ENCODE measurements at places on chromosomes 2 and 18.
A peak's percentile ranks its signal among the peaks of the same experiment; 100 is the strongest.

GRCh38 chr2:179581605-179582004 is 279.8 kb downstream of the ZNF385B start:
- DNase-seq, result peak; percentile 1

- DNase-seq, result no peak
Observed at GRCh38 chr18:8174771-8175170, 434.5 kb upstream of the RAB12 start.

- DNase-seq, result no peak
Observed at GRCh38 chr2:31812051-31812798, 198.6 kb downstream of the MEMO1 start.

DNA sequence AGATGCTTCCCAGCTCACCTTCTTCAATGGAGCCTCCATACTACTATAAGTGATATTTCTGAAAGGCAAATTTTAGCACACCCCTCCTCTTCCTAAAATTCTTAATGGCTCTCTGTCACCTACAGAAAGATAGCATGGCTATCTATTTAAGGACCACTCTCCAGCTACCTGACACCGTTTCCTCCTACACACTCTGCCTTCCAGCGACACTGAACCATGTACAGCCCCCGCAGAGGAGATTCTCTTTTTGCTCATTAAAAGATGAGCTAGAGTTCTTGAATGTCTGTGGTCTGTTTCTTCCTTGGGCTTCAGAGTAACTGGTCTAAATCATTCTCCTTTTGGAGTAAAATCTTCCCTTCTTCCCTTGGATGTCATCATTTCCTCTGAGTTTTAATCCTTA is 38.4 kb upstream of the GAREM1 start:
- no peak for DNase-seq

GRCh38 chr2:5412001-5412400 is 280.2 kb upstream of the SOX11 start:
- no peak for DNase-seq

DNA sequence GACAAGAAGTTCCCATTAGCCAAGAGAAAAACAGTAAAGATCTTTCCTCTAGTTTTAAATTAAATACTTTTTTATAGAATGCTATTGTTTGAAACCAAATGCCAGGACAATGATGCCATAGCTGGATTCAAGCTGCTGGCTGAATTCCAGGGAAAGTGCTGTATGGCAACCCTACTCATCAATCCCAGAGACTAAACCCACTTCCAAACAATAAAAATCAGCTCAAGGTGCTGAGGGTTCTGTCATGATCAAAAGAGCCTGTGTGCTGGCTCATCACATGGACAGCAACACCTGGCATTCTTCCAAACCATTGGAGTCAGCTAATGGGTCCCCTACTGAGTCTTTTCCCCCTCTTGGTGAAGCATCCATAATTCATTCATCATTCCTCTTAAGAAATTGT is 53.7 kb upstream of the PARD3B start:
- no peak for DNase-seq

DNA sequence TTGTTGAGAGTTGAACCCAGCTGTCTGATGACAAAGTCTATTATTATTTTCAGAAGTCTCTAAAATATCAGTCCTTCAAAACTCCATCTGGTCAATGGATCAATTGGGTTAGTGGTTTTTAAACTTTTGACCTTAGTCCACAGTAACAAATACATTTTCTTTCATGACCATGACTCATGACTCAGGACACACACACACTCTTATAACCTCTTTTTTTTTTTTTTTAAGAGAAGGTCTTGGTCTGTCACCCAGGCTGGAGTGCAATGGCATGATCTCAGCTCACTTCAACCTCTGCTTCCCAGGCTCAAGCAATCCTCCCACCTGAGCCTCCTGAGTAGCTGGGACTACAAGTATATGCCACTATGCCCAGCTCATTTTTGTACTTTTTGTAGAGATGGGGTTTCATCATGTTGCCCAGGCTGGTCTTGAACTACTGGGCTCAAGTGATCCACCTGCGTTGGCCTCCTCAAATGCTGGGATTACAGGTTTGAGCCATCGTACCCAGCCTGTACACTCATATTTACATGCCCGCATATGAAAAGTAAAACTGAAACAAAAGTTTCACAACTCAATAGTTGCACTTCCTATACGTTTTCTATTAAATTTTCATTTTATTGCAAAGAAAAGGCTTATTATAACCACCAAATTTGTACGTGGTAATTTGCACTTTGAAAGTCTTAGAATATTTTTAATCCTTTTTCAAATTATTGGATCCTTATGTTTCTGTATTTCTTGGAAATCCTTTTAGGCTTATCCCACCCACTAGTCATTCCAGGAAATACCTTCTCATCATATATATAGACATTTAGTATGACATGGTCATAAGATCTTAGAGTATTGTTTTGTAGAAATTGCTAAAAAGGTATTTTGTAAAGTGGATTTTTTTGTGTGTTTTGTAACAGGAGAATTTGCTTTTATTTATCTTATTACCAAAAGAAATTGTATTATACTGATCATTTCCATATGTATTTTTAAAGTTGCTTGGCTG is 199.0 kb downstream of the LPIN1 start:
- no peak for DNase-seq

GRCh38 chr18:31267823-31268481 is 50.0 kb upstream of the DSG1 start:
- DNase-seq, result no peak

DNA sequence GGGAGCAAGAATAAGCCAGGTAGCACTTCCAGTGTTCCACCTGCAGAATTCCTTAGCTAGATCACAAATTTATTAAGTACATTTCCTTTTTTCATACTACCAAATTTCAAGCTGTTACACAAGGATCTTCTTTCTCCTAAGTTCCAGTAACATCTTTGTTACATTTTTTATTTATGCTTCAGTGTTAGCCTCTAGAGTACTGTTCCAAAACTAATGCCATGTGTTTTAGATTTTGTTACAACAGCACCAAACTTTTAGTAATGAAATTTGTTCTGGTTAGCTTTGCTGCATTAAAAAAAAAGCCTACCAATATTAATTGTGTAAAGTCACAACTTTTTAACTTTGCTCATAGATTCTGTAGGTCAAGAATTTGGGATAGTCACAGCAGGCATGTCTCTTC is 161.1 kb downstream of the CAMKMT start:
- DNase-seq, result no peak

DNA sequence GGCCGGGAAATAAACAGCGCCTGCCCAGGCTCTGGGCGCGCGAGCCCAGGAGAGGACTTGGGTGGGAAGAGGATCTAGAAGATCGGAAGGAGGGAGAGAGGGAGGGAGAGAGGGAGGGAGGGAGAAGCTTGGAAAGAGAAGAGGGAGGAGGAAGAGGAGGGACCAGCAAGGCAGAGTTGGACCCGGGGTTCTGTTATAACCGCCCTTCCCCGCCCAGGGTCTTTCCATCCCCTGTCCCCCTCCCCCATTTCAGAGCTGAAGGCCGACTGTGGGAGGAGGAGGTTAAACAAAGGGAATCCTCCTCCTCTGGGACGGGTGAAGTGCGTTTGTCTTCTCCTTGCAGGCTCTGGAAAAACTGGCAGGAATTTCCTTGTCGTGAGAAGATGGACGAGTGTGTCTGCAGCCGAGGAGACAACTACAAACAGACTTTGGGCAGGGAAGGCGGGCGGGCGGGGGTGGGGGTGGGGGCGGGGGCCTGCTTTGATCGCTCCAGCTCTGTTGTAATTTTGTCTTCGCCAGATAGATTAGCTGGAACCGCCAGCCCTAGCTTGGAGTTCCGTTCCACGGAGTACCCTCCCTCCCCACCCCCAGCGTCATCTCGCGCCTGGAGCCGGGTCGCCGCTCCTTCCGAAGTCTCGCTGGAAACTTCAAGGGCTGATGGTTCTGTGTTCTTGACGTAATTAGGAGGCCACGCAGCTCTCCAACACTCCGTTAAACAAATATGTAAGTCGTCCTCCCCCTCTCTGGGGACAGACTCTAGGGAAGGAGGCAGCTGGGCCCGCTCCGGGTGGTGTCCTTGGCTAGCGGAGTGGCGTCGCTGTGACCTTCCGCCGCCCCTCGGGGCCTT is 6.4 kb upstream of the SP9 start:
- no peak for DNase-seq

DNA sequence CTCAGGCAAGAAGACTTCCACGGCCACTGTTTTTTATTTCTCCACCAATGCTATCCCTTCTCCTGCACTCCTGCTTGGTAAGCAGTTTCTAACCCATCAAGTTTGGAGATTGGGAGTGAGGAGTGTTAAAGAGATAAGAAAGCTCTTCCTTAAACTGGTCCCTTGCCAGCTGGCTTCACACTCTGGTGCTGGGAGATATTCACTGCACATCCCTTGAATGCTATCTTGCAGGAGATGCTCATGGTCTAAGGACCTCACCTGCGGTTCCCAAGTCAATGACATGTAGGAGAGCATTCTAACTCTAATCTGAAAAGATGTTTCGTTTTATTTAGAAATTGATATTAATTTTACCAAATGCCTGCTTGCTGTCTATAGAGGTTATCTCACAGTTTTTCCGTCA is 28.2 kb upstream of the CYRIA start:
- no peak for DNase-seq

- DNase-seq, result no peak
Observed at GRCh38 chr2:205197468-205198139, 484.7 kb upstream of the NRP2 start.

GRCh38 chr2:143124445-143124844 is 4.8 kb upstream of the ARHGAP15 start:
- DNase-seq, result no peak

- DNase-seq, result peak; percentile 49
Observed at GRCh38 chr2:21372654-21373053, 248.9 kb downstream of the TDRD15 start.

DNA sequence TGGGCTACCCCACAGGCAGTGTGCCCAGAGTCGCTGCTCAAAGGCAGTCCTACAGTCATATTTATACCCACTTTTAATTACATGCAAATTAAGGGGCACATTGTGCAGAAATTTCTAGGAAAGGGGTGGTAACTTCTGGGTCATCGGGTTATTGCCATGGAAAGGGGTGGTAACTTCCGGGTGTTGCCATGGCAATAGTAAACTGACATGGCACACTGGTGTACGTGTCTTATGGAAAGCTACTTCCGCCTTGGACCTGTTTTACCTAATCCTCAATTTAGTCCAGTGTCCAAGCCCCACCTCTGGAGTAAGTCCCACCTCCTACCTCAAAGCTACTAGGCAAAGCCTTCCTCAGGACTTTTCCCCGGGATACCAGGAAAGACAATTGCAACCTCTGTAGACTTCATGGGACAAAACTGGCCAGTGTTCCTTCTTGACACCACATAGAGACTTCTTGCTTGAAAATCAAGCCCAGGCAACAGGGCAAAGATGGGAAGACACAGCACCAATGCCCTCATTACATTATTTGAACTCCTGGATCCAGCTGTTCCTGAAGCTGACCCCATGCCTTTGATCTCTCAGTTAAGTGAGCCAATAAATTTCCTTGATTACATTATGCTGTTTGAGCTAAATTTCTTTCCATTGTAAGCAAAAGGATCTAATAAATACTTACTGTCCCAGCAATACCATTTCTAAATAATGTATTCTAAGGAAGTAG is 63.3 kb upstream of the AGAP1 start:
- no peak for DNase-seq

- DNase-seq, result no peak
Observed at GRCh38 chr2:193845604-193846003, 1650.9 kb upstream of the TMEFF2 start.

GRCh38 chr18:2035056-2035455 is 536.2 kb downstream of the METTL4 start:
- no peak for DNase-seq

DNA sequence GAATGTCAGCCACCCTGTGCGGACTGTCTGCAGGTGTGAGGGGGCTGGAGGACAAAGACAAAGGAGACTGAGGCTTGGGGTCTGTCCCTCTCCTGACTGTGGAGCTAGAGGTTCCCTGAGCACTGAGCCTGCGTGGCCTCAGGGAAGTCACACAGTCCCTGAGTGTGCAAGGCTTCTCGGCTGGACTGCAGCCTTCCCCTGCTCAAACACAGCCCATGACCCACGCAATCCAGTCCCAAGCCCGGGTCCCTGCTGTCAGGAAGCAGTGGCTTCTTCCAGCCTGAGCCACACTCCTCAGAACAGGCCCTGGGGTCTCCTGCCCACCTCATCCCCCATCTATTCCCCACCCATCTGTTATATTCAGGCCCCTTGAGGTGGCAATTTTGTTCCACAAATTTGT is 2.7 kb downstream of the ASTL start:
- DNase-seq, result no peak

- DNase-seq, result no peak
Observed at GRCh38 chr2:168742258-168742932, 60.0 kb upstream of the NOSTRIN start.

GRCh38 chr2:235725841-235726240 is 232.0 kb downstream of the AGAP1 start:
- no peak for DNase-seq

GRCh38 chr2:185583058-185583816 is 155.4 kb upstream of the FSIP2 start:
- DNase-seq, result no peak

DNA sequence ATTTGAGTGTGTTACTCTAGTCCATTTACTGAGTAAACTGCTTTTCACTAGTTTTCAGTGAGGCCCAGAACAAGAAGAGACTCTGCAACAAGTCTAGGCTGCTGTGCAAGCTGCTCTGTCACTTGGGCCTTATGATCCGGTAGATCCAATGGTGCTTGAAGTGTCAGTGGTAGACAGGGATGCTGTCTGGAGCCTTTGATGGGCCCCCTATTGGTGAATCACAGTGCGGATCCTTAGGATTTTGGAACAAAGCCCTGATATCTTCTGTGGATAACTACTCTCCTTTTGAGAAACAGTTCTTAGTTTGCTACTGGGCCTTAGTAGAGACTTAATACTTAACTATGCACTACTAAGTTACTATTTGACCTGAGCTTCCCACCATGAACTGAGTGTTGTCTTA is 150.2 kb downstream of the TMEFF2 start:
- DNase-seq, result no peak

DNA sequence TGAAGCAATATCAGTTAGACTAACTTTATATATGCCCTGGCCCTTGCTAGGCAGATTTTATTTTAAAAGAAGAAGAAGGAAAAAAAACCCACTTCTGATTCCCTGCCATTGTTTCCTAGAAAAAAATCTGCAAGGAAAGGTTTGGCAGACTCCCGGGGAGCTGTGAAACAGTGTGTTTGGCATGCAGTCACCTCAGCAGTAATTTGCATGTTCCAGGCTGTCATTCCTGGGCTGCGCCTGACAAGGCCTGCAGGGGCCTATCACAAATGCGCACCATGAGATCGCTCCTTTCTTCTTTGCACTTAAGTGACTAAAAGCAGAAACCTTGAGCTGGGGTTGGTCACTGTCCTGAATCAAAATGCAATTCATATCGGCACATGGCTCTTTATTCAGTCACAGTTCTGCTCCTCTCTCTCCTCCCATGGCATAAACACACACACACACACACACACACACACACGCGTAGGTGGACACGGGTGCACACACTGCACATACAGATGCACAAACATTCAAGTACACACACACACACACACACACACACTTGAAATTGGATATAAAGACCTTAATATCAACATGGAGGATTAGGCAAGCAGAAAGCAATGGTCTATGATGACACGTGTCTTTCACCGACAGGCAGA is 172.8 kb downstream of the MYT1L start:
- no peak for DNase-seq
